ENCODE measurements at places on chromosomes 1 and 21.

GRCh38 chr1:222543817-222544216 lies 4.1 kb downstream of the HHIPL2 start:
- no peak for DNase-seq

- no peak for DNase-seq
Observed at GRCh38 chr1:29998686-29999085, 724.7 kb downstream of the MATN1 start.

- no peak for DNase-seq
Observed at GRCh38 chr1:64243757-64244080, 40.3 kb downstream of the UBE2U start.

- no peak for DNase-seq
Observed at GRCh38 chr1:25135909-25136308, 96.4 kb downstream of the SYF2 start.

DNA sequence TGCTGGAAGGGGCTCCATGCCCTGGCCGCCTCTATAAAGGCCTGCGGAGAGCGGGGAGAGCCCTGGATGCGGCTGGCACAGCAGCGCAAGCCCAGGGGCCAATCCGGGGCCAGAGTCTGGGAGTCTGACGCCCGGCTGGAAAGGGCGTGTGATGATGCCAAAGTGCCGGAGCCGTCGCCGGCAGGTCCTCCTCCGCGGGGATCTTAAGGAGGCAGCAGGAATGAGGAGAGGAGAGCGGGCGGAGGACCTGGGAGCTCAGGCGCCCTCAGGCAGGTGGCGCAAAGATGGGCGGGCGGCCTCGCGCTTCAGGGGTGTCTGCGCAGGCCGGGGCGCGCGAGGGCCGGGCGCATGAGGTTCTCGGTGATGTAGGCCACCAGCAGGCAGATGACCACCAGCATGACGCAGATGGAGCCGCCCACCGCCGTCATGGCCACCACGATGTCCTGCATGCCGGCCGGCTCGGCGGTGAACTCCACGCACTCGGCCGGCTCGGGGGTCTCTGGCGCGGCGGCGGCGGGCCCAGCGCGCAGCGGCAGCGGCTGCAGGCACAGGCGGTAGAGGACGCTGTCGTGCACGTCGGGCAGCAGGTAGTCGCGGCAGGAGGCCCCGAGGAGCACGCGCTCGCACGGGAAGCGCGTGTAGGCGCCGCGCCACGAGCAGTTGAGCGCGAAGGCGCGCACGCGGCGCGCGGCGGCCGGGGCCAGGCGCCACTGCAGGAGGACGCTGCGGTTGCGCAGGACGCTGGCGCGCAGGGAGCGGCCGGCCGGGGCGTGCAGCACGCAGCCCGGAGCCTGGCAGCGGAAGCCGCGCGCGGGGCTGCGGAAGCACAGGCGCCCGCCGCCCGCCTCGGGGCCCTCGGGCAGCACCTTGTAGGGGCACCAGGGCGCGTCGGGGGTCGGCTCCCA lies 653 bp downstream of the FNDC10 start:
- no peak for DNase-seq

DNA sequence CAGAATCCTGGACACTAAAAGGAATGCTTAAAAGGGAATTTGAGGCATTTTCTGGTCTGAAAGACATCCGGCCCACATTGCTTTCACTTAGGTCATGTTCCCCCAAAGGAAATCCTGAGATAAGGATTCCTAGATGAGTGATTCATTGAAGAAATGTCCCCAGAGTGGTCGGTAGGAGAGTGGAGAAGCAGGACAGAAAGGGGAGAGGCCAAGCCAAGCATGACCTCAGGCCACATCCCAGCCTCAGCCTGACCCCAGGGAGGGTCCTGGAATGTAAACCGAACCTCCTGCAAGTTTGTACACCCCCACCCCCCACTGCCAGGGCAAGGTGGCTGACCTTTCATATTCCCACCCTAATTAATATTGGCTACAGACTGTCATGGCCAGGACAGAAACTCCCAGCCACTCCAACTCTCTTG lies 16.6 kb downstream of the HIVEP3 start:
- no peak for DNase-seq

GRCh38 chr1:175833502-175833901 lies 90.1 kb upstream of the TNR start:
- no peak for DNase-seq

DNA sequence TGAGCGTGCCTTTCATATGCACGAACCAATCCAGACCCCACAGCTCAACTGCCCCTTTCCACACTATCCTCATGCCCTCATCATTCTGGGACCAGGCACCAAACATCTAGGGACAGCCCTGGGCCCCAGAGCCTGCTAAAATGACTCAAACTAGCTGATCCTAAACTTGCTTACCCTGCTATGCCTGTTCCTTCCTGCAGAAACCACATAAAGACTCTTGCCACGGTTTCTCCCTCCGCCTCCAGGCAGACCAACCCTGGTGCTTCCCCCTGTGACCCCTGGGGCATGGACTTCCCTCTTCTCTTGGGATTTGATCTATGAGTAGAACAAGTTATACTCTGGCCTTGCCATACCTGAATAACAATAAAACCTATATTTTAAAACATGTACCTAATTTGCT lies 138.0 kb upstream of the CD34 start:
- DNase-seq, result no peak

GRCh38 chr1:203644661-203645510 lies 18.3 kb downstream of the ATP2B4 start:
- DNase-seq, result no peak

GRCh38 chr21:46397993-46398392 lies 60.7 kb upstream of the DIP2A start:
- DNase-seq, result no peak

- DNase-seq, result no peak
Observed at GRCh38 chr1:53344921-53345838, 17.3 kb upstream of the LRP8 start.

DNA sequence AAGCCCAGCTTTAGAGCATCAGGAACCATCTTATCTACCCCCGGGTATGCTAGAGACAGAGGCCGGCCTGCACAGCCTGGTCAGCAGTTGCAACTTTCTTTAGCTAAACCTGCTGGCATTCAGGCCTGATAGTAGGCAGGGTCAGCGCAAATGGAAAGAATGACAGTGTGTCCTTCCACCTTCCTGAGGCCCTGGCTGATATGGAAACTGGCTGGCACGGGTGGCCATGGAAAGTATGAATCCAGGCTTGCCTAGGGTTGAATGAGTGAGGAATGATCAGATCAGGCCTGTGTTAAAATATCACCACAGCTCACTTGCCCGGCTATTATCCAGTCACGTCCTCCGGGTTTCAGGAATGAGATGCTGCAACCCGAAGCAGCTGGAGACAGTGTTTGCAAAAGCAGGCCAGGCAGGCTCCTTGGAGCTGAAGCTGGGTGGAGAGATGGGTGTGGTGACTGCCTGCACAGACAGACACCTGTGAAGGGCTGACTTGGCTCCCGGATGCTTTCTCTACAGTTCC lies 34.7 kb downstream of the RCAN1 start:
- no peak for DNase-seq

GRCh38 chr1:23184212-23184934 lies 15.7 kb upstream of the LUZP1 start:
- DNase-seq, result no peak

Data from stimulated activated CD8-positive, alpha-beta memory T cell treated with anti-CD3 and anti-CD28 coated beads, Interleukin-12 subunit alpha, Interleukin-12 subunit beta, amount 100 ng/mL, for 4 hours (primary cell).